ENCODE measurements at places on chromosomes 13 and 19.

DNA sequence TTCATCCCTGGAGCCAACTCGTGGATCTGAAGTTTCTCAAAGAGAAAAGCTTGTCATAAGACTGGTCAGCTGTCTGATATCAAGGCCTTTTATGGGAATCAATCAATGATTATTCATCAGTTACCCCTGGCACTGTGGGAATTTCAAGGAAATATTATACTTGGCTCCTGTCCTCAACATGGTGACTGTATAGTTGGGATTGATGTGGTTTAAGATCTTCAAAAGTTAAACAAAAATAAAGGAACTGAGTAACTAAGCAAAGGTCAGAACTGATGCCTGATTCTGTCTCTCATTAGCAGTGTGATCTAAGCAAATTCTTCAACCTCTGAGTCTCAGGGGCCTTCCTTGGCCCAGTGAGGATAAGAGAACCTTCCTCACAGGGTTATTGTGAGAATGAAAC, 22.2 kb upstream of the SERPINE3 start:
- DNase-seq, result no peak

DNA sequence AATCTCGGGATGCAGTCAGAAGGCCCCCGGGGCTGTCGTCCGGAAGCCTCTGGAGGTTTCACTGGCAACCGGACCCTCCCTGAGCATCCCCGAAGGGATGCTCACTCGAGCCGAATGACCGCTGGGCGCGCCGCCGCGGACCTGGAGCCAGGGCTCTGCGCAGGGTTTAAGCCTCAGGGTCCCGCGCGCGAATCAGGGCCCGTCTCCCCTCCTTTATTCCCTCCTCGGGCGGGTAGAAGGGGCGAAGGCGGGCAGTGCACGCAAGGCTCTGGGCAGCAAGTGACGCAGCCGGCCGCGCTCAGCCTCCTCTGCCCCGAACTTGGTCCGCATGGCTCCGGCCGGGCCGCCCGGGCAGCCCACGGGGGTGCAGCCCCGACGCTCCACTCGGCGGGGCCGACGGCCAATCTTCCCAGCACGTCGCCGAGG, 572 bp downstream of the SHISA2 start:
- DNase-seq, result no peak

DNA sequence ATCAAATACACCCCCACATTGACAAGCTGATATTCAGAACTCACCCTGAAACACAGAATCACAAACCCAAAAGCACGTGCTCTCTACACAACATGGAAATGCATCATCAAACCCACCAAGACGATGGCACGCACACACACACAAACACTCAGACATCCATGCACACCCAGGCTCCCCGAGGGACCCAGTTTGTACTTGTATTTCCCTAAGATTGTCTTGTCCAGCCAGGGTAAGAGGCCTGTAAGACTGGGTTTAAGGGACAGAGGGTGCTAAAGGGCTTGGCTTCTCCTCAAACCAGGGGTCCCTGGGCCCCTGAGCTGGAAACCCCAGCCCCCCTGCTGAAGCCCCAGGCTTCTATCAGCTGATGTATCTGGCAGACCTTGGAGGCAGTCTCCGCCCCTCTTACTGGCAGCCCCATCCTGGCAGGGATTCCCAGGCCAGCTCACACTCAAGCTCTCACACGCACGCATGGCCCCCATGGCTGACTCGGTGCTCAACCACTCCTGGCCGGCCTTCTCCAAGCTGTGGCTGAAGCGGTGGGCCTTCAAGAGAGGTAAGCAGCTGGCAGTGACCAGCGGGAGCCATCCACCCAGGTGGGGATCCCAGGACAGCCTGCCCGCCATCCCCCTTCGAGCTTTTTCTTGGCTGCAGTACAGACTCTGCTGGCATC, 6.5 kb downstream of the ARHGEF18 start:
- DNase-seq, result no peak

GRCh38 chr13:113582841-113583631, 1.5 kb upstream of the TFDP1 start:
- no peak for DNase-seq

DNA sequence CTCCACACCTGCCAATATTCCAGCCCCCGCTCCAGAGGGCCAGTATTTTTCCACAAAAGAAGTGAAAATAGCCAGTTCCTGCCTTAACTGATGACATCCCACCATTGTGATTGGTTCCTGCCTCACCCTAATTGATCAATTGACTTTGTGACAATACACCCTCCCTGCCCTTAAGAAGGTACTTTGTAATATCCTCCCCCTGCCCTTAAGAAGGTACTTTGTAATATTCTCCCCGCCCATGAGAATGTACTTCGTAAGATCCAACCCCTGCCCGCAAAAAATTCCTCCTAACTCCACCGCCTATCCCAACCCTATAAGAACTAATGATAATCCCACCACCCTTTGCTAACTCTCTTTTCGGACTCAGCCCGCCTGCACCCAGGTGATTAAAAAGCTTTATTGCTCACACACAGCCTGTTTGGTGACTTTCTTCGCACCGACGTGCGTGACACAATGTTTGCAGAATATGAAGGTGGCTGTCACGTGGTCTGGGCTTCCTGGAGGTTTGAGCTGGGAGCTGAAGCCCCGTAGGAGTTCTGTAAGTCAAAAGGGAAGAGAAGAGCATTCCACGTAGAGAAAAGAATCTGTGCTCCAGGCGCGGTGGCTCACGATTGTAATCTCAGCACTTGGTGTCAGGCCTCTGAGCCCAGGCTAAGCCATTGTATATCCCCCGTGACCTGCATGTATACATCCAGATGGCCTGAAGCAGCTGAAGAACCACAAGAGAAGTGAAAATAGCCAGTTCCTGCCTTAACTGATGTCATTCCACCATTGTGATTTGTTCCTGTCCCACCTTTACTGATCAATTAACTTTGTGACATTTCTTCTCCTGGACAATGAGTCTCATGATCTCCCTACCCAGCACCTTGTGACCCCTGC, 6.2 kb upstream of the FUT3 start:
- no peak for DNase-seq

- DNase-seq, result no peak
Measured at GRCh38 chr13:112658808-112659207, 31.0 kb upstream of the ATP11A start.

DNA sequence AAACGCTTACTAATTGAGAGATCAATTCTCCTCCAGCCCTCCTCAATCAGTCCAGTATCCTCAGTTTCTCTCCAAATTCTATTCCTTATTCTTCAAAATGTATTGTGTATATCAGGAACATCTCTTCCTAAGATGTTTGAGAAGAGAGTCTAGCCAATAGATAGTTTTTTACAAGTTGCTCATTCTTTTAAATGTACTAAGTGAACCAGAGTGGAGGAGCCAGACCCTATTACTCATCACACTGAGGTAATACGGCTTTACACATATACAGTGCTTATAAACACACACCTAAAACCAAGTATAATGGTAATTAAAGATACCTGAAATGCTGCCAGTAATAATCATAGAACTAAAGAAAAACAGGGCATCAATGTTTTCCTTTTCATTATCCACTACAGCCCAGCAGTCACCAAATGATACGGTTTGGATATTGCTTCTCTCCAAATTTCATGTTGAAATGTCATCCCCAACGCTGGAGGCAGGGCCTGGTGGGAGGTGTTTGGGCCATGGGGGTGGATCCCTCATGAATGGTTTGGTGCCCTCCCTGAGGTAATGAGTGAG, 45.2 kb upstream of the HMGB1 start:
- DNase-seq, result no peak

DNA sequence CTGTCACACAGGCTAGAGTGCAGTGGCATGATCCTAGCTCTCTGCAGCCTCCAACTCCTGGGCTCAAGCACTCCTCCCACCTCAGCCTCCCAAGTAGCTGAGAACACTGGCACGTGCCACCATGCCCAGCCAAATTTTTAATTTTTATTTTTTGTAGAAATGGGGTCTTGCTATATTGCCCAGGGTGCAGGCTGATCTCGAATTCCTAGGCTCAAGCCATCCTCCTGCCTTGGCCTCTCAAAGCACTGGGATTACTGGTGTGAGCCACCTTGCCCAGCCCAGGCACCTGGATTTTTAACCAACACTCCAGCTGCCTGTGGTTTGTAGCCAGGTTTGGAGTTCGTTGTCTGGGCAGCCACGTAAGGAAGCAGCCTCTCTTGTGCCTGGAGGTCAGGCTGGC, 9.3 kb upstream of the PEPD start:
- no peak for DNase-seq

DNA sequence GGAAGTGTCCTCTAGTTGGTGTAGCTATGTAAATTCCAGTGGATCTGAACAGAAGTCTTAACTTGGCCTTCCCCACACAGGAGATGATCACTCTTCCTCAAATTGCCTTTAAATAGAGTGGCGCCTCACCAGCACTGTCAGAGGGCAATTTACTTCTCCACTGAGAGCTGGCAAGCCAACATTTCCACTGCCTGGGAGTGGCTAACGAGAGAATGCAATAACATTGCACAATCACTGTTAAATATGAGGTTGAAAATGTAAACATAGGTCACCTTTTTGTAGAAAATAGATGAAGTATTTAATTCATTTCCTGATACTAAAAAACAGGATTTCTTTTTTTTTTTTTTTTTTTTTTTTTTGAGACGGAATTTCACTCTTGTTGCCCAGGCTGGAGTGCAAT, 55.4 kb upstream of the UBL3 start:
- peak; percentile 91 for DNase-seq
